SIG-M5 (cell line): ENCODE measurements at places on chromosomes 7 and 10.

GRCh38 chr7:55469271-55469681 is 103.0 kb downstream of the VOPP1 start:
- DNase-seq: no peak

DNA sequence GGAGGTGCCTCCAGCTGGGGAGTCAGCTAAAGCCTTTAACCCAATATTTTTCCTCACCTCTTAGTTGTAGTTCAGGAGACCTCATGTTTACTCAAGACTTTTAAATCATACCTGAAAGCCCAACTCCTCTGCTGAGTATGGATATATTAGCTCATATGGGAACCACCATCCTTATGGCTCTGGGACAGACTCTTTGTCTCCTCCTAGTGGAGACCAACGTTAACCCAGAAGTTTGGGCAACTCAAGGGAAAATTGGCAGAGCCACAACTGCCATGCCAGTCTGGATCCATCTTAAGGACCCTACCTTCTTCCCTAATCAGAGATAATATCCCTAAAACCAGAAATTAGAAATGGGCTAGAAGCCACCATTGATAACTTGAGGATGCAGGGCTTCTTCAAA is 80.8 kb downstream of the TMEM106B start:
- no peak for DNase-seq

- DNase-seq: no peak
Observed at GRCh38 chr7:97512441-97513207, 219.3 kb upstream of the TAC1 start.

GRCh38 chr7:150938566-150938965 is 39.6 kb downstream of the KCNH2 start:
- no peak for DNase-seq

GRCh38 chr7:111112439-111112838 is 21.5 kb downstream of the LRRN3 start:
- no peak for DNase-seq

DNA sequence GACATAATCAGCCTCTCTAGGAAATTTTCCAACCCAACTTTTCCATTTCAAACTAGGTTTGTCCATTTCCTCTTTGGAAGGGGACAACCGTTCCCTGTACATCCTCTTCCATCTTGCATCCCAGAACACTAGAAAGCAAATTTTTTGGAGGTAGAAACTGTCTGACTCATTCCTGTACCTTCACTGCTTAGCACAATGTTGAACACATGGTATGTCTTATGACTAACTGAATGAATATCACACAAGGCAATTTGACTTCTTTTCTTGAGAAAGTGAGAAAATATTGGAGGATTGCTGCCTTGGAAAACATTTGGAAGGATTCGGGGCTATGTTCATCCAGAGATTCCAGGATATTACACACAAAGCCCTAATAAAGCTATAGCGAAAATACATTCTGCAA is 289.1 kb downstream of the FGFR2 start:
- no peak for DNase-seq

- no peak for DNase-seq
Observed at GRCh38 chr10:44756216-44756615, 154.9 kb upstream of the TMEM72 start.
